ENCODE measurements at places on chromosomes 5 and 9.

GRCh38 chr5:6899221-6899620 lies 186.0 kb downstream of the TENT4A start:
- no peak for DNase-seq

DNA sequence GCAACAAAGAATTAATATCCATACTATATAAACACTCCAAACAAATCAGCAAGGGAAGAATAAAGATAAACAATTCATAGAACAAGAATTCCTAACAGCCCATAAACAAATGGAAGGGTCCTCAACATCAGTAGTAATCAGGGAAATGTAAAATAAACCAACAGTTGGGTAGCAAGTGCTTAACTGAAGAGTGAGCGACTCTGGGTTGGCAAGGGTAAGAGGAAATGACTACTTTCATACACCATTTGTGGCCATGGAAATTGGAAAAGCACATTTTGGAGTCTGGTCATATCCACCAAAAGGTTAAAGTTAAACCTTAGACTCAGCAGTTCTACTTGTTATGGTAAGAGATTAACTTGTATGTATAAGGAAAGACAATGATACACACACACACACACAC lies 17.4 kb upstream of the RORB start:
- DNase-seq, result no peak

DNA sequence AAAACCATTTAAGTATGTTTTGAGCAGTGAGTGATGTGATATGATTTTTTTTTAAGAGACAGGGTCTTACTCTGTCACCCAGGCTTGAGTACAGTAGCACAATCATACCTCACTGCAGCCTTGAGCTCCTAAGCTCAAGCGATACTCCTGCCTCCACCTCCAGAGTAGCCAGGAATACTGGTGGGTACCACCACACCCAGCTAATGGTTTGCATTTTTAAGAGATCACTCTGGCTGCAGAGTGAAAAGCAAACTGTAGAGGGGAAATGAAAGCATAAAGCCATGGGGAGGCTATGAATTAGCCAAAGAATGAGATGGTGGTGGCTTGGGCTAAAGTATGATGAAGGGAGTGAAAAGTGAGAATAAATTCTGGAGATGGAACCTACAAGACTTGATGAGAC lies 199.1 kb downstream of the HINT1 start:
- DNase-seq, result no peak

GRCh38 chr9:6894135-6894534 lies 136.4 kb downstream of the KDM4C start:
- no peak for DNase-seq

GRCh38 chr5:60843386-60843935 lies 608 bp downstream of the ELOVL7 start:
- no peak for DNase-seq

DNA sequence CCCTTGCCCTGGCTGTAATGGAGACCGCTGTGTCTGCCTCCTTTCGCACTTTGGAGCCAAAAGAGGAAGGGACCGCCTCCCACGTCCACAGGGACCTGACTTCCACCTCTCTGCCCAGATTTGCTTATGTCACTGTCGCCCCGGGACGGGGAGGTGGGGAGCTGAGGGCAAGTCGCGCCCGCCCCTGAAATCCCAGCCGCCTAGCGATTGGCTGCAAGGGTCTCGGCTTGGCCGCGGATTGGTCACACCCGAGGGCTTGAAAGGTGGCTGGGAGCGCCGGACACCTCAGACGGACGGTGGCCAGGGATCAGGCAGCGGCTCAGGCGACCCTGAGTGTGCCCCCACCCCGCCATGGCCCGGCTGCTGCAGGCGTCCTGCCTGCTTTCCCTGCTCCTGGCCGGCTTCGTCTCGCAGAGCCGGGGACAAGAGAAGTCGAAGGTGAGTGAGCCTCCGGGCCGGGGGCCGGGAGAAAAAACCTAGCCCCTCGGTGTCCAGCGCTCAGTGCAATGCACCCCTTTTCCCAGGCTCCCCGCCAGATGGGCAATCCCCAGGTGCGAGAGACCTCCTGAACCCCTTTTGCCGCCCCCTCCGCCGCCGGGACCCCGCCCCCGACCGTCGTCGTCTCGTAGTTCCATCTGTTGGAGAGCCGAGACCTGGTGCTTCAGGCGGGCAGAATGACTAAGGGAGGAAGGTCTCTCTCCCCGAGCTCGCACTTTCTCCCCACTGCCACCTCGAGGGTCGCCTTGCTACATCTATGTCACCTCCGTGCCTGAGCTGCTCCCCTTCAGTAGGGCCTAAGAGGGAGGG lies at the start of gene GPX3:
Gene GPX3, plus strand, starts transcription at position 288 of the 807 bp plus-strand sequence. Its CDS starts 64 bp downstream, at position 352.
- DNase-seq, result peak; percentile 35

GRCh38 chr5:3302228-3302627 lies 293.4 kb upstream of the IRX1 start:
- no peak for DNase-seq

GRCh38 chr9:126499911-126500599 lies 113.7 kb upstream of the LMX1B start:
- no peak for DNase-seq

DNA sequence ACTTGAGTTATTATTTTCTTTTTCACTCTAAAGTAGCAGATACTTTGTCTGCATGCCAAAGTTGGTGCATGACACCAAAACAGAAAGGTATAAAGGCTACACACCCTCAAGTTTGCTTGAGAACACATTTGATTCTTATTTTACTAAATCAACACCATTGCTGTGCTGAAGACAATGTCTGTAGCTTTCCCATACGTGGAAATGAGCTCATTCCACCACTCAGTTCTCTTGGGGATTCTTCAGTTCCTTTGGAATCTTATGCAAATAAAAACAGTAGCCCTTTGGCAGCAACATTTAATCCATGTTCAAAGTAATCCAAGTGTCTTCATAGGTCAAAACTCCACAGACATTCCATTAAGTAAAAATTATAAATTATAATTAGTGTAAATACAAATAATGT lies 264.9 kb downstream of the TLE1 start:
- DNase-seq, result no peak

- peak; percentile 36 for DNase-seq
Measured at GRCh38 chr5:97142521-97143254, at the start of gene LIX1. Gene LIX1 (minus strand): TSS chr5:97142611. CDS start chr5:97142576, 35 bp downstream.

DNA sequence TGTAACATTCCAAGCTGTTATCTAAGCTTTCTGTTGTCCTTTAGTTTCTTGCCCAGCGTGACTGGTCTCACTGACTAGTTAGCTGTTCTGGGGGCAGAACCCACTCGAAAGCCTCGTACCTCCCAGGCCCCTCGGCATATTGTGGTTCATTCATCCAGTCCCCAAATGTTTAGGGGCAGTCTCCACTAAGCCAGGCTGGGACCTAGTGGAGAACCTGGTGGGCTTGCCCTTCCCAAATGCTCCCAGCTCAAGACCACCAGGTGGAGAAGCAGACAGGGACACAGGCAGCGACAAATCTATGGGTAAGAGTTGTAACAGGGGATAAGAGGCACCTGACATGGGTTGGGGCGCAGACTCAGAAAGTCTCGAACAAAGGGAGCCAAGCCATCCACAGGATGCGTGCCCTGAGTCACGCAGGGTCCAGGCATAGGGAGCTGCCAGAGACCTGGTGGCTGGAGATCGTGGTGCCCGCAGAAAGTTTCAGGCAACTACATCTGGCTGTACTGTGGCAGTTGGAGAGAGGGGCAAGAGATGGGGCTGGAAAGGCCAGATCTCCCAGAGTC lies 851 bp upstream of the EEIG1 start:
- DNase-seq, result no peak

GRCh38 chr9:135602789-135603481 lies 36.4 kb downstream of the GLT6D1 start:
- peak; percentile 55 for DNase-seq

DNA sequence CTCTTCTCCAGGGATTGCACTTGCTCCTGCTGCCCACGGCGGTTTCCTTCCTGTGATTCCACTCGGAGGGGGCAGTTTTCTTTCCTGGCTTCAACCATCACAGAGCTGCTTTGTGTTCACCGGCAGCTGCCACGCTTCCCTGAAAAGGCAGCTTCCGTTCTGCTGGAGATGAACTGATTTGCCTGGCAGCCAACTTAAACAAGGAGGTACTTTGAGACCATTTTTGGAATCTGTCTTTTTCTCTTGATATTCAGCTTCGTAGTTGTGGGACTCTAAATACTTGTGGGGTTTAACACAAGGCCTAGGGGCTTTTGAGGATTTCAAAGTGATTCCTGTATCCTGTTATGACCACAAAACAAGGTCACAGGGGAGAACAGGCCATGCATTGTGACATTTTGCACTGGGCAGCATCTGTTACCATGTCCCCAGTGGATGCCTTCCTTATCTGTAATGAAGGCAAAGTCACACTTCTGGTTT lies 192.0 kb downstream of the MTRR start:
- no peak for DNase-seq

DNA sequence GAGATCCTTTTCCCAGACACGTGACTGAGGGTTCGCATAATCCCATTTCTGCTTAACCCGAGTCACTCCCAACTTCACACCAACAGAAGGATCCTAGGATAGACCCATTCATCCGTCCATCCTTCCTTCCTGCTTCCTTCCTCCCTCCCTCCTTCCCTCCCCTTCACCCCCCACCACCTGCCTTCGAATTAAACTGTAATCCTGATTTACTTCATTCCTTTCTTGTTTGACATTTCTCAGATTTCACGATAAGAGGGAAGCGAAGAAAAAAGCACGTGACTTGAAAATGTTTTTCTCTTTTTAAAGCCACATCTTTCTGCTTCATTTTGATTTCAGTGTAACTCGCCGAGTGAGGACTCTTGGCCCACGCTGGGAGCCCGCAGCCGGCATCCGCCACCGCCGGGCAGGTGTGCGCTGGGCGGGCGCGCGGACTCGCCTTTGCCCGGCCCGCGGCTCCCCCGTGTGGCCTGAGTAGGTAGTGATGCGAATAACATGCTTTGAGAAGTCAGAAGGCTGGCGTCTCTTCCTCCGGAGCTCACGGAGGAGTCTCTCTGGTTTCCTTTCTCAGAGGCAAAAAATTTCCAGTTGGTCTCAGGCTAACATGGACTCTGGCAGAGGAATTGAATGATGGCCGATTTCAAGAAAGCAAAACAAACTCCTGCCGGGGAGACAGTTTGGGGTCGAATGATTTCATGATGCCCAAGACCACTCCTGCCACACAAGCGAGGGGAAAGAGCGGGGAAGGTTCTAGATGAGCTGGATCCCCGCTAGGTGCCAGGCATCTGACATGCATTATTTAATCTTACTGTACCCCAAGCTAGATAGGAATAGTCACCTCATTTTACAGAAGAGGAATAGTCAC lies 117.7 kb downstream of the SLC12A2 start:
- peak; percentile 82 for DNase-seq

DNA sequence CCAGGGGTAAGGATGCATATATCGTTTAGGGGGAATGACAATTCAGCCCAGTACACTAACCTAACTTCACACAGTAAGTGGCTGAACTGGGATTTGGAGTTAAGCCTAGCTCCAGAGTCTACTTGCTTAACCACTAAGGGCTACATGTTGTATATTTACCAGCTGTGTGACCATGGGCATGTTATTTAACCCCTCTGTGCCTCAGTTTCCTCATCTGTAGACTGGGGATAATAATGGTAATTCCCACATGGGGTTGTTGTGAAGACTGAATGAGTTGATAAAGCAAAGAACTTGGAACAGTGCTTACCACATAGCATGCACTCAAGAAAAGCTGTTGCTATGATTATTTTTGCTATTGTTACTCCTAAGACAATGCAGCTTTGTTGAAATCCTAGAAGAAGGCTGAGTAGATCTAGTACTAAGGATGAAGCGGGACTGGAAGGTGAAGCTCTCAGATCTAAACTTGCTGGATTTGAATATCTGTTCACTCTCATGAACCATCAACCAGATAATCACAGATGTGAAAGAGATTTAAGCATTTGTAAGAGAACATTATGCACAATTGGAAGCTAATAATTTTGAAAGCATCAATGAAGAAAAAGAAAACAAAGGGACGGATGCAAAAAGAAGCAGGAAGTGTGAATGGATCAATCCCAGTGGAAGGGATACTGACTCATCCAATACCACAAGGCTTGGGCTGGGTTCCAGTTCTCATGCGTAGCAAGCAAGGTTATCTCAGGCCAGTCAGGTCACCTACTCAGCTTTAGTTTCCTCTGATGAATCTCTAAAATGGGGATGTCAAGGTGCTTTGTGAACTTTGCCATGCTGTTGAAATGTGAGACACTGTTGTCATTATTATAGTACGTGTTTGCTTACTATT lies 78.5 kb upstream of the TBC1D2 start:
- DNase-seq, result no peak

DNA sequence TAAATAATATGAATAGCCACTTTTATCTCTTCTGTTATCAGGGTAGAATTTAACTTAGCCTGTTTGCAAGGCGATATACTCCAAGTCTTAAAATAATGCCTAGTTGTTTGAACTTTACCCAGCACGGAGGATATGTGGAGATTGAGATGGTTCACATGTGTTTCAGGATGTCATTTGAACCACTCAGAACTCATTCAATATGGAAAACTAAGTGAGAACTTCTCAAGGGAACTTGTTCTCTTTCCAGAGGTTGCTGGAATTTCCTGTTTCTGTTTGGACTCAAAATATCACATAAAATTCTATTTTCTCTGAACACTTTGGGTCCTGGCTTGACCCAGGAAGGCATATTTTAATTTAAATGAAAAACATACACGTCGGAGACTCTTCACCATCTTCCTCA lies 139.1 kb upstream of the MYO10 start:
- DNase-seq, result no peak

DNA sequence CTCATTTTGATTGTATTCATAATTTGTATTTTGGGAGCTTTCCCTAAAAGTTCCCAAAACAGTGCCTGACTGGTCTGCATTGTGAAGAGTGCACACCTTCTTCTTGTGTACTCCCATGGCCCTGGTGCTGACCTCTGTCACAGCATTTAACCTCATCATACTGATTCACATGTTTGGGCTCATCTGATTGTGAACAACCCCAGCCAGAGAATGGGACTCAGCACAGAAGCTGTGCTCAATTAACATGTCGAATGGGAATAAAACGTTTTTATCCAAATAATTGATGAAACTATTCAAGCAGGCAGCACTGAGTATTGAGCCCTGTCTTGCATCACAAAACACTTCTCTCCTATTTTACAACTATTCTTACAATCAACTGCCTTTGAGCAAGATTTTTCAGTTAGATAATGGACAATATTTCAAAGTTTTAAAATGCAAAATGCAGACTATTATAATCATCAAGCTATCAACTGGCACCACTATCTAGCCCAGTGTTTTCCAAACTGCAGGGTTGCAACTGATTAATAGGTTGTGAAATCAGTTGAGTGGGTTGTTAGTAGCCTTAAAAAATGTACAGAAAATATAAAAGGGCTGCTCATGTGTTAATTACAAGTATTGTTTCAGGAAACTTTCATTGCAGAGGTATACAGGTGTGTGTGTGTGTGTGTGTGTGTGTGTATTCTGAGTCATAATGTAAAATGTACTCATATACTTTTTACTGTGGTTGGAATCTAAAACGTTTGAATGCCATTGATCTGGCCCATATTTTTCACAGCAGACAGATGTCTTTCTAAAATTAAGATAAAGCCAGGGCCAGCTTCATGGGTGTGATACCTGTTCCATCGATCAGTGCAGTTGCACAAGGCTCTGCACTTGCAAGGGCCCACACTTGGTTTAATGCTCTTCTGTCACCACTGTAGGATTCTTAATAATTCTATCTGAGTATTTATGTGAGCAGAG lies 190.5 kb downstream of the PIK3R1 start:
- no peak for DNase-seq

All from CD4-positive, alpha-beta T cell treated with Interleukin-10 for 1 hour (primary cell).